Right renal pelvis (tissue), 4 donors: ENCODE measurements at places on chromosomes 1 and 21.

- DNase-seq, result no peak
These were observed 38.8 kb downstream of the FRRS1 start for GRCh38 chr1:99727575-99728185.

DNA sequence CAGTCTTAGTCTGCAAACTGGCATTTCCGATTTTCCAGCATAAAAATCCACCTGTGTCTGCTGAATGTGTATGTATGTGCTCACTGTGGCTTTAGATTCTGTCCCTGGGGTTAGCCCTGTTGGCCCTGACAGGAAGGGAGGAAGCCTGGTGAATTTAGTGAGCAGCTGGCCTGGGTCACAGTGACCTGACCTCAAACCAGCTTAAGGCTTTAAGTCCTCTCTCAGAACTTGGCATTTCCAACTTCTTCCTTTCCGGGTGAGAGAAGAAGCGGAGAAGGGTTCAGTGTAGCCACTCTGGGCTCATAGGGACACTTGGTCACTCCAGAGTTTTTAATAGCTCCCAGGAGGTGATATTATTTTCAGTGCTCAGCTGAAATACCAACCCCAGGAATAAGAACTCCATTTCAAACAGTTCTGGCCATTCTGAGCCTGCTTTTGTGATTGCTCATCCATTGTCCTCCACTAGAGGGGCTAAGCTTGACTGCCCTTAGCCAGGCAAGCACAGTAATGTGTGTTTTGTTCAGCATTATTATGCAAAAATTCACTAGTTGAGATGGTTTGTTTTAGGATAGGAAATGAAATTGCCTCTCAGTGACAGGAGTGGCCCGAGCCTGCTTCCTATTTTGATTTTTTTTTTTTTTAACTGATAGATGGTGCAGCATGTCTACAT, 2.5 kb upstream of the OLFML3 start:
- DNase-seq, result no peak

DNA sequence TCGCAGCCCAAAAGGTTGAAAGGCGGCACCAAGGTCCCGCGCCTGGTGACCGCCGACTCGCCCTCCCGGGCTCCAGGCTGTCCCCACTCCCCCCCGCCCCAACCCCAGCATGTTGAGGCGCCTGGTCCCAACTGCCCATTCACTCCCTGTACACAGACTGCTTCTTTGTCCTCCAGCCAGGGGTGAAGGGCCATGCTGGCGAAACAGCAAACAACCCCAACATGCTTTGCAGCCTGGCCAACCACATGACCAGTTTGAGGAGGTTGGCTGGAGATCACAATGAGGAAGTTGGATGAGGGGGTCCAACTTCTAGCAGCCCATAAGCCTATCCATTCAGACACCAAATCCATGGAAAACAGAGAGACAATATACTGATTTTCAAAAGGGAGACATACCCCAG, 13.5 kb downstream of the PDE9A start:
- no peak for DNase-seq

DNA sequence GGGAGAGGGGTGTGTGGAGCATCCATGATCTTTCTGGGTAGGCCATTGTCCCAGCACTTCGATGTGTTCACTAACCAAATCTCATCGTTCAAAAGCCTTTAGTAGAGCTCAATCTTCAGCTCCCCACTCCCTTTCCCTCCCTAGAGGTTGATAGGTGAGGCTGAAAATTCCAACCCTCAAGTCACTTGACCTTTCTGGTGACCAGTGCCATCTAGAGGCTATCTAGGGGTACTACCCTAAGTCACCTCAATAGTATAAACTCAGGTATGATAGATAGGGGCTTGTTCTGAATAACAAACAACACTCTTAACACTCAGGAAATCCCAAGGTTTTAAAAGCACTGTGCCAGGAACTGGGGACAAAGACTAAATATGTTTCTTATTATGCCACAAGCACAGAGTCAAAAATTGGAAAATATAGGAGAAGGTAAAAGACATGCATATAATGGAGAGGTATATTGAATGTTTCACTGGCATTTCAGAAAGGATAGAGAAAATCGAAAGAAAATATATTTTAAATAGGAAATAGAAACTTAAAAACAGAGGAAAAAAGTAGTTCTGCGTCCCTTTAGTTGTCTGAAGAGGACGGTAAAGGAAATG, 42.9 kb upstream of the CD53 start:
- no peak for DNase-seq

- no peak for DNase-seq
These were observed 9.1 kb upstream of the GPR88 start for GRCh38 chr1:100528871-100529270.

GRCh38 chr1:116881879-116882520, 27.7 kb upstream of the PTGFRN start:
- DNase-seq, result no peak

- DNase-seq, result no peak
These were observed 4.0 kb downstream of the BARHL2 start for GRCh38 chr1:90712915-90713730.

DNA sequence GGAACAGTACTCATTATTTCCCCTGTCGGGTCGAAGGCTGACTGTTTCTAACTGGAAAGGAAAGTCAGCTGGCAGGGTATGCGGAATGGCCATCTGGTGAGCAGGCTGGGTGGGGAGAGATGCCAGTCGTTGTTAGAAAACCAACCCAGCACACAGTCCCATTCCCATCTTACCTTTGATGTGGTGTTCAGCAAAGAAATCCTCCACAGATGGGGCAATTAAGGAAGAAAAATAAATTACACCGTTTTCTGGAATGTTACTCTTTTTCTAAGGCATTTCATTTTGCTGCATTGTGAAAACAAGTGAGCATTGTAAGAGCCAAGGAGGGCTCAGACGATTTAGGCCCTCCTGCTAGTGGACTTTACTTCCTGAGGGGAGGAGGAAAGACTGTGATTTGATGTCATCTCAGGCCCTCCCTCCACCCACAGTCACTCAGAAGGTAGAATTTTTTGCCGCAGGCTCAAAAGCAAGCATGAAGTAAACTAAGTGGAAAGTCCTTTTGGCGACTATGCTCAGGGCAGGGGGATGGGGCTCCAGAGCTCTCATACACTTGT, at the start of gene SLC16A4:
Gene SLC16A4 (minus strand): TSS at position 335 of the 554 bp plus-strand sequence. CDS start 1,703 bp downstream, outside the sequence.
- DNase-seq, result no peak

GRCh38 chr1:109687641-109688499, at the start of gene GSTM1:
TSS of gene GSTM1 (plus strand) at chr1:109687817. CDS start at chr1:109687874, 57 bp downstream.
- DNase-seq, result peak; percentile 42

DNA sequence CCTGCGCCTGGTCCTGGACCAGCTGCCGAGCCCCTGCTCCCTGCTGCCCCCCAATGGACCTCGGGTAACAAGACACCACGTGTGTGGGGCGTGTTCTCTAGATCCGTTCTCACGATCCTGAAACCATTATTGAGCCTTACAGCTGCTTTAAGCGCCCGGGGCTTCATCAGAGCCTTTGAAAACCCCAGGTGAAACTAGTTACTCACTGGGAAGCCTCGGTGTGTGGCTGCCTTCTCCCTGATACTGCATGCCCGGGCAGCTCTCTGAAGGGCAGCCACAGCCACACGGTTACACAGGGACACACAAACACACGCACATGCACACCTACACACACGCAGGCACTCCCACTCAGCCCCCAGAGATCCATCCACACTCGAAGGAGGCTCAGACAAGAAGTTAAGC, 5.3 kb downstream of the HES2 start:
- no peak for DNase-seq

- DNase-seq, result no peak
These were observed 58.7 kb upstream of the WDR26 start for GRCh38 chr1:224493269-224493668.

DNA sequence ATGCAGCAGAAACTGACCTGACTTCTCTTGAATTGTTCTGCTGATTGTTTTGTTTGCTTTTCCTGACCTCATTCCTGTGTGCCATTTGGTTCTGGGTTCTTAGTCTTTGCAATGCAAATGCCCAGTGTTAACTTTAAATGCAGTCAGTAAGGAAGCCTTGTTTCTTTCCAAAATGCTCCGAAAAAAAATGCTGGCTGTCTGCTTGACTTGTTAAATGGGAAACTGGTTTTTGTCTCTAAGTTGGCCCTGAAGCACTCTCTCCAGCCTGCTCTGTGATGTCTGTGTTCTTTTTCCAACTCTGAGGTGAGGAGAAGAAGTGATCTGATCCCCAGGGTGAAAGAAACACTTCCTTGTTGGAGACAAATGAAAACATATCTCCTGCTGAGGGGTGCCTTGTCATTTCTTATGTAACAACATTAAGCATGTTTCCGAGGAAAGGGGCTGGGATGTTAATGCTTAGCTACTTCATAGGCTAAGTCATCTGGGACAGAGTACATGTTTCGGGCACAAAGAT, 256.3 kb upstream of the ADGRL4 start:
- no peak for DNase-seq

DNA sequence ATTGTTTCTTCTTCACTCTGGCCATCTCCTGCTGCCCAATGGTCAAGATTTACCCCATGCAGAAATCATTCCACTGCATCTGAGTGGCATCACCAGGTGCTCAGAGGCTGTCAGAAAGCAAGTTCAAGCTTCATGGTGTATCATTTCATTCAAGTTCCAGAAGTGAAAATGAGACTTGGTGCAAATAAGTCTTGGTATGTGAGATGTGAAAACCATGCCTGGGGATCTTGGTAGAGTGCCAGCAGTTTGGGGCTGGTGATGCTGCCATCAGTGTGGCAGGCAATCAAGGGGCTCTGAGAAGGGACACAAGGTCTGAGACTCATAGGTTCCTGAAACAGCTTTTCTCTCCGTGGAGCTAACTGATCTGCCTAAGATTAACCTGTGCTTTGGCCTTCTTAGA, 52.0 kb downstream of the CD2 start:
- DNase-seq, result no peak
